ENCODE measurements at places on chromosomes 12 and 14. TPM values are rescaled to one million over a fixed set of nuclear protein-coding genes. Genes with fewer than 3 reads are reported as not detected.

Gene ATP6V1D
- polyA plus RNA-seq, result 140 TPM

Gene RAPGEF3
- polyA plus RNA-seq, result 61.2 TPM

Gene SRGAP1
- 29.7 TPM for polyA plus RNA-seq

Gene ASIC1
- polyA plus RNA-seq, result 5.8 TPM

Gene GNPNAT1
- 38.0 TPM for polyA plus RNA-seq

Gene CTSG
- 0.27 TPM for polyA plus RNA-seq

Gene WDHD1
- polyA plus RNA-seq, result 24.9 TPM

- peak; percentile 50 for DNase-seq
These were observed 8.0 kb downstream of the IL22 start for GRCh38 chr12:68245180-68246021.

DNA sequence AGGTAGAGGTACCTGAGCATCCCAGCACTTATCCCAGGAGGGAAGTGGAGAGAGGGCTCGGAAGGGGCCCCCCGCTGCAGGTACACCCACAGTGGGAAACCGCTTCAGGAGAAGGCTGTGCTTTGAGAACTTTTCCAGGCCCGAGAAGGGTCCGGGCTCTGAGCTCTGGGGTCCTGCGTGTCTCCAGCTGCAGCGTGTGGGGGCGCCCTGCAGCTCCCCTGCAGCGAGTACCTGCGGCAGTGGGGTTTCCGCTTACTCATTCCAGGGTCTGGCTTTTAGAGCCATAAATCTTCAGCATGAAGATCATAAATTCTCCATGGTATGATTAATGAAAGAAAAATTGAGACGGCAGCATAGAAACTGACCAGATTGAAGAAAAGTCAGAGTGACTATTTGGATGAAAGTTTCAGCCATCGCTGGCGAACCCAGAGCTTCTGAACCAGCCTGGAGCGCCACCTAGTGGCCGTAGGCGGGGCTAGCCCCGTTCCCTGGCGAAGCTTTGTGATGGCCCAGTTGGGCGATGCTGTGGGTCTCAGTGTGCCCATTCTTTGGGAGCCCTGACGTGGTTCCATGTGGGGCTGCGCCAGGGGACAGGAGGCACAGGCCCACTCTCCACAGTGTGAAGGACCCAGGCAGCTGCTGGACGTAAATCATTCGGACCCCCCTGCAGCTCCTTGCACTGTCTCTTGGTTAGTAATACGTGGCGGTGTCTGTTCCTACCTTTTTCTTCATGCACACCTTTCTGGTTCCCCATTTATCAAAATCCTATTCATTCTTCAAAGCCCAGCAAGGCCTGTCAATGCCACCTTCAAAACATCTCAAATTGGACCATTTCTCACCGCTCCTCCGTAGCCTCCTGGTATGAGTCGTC lies 198.2 kb downstream of the TSPAN9 start:
- peak; percentile 45 for DNase-seq

GRCh38 chr14:43165651-43166050 lies 1341.4 kb downstream of the FSCB start:
- DNase-seq, result no peak

- DNase-seq, result no peak
These were observed 36.1 kb upstream of the PRICKLE1 start for GRCh38 chr12:42625611-42626010.

DNA sequence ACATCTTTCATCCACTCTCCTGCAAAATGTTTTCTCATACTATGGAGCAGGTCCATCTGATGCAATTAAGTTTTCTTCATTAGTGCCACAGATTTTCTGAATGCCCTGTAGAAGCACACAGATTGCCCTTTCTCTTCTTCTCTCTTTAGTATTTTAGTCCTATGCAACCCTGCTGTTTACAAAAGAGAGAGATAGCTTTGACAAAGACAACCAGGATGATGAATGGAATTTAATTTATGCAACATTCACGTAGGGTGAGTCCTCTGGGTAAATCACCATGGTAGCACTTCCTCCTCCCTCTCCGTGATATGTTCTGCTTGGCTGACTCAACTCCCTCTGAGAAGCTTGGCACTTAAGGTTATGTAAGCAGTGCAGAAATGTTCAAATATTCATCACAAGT lies 400.9 kb upstream of the PDE3A start:
- peak; percentile 63 for DNase-seq

DNA sequence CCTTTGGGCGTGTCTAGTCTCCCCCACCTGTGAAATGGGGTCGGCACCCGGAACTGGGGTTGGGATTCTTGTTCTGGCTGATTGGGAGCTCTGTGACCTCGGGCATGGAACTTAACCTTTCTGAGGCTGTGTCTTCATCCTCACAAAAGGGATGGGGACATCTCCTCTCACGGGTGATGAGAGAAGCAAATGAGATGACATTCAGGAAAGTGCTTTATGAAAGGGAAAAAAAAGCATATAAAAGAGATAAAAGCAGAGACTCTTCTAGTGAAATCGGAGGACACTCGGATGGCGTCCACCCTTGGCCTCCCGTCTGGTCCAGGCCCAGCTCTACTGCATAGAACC lies 98.9 kb downstream of the LRRC74A start:
- no peak for DNase-seq

- no peak for DNase-seq
These were observed 112.8 kb downstream of the CHST11 start for GRCh38 chr12:104569346-104570173.

GRCh38 chr12:49568442-49569162 lies 660 bp upstream of the MCRS1 start:
- no peak for DNase-seq

DNA sequence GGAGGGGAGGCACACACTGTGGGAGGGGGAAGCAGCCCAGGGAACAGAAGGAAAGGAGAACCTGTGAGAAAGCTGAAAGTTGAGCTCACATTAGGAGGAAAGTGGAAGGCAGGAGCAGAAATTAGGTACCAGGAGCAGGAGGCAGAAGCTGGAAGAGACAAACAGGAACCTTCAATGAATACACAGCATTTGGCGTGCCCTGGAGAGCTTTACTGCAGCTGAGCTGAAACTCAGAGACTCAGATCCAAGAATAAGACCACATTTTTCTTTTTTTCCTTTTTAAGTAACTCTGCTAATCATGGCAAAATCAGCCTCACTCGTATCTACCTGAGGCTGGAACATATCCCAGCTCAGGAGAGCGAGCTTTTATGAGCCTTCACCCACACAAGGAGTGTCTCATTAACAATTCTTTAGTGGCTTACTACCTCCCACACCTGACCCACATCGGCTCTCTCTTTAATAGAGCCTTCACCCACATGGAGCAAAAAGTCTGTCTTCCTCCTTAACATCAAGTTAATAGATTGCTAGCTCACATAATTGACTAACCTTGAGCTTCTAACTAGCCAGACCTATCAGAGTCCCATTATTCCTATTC lies 18.2 kb upstream of the CERS5 start:
- DNase-seq, result no peak

- DNase-seq, result no peak
These were observed 156.3 kb downstream of the NUBPL start for GRCh38 chr14:31717294-31718085.

DNA sequence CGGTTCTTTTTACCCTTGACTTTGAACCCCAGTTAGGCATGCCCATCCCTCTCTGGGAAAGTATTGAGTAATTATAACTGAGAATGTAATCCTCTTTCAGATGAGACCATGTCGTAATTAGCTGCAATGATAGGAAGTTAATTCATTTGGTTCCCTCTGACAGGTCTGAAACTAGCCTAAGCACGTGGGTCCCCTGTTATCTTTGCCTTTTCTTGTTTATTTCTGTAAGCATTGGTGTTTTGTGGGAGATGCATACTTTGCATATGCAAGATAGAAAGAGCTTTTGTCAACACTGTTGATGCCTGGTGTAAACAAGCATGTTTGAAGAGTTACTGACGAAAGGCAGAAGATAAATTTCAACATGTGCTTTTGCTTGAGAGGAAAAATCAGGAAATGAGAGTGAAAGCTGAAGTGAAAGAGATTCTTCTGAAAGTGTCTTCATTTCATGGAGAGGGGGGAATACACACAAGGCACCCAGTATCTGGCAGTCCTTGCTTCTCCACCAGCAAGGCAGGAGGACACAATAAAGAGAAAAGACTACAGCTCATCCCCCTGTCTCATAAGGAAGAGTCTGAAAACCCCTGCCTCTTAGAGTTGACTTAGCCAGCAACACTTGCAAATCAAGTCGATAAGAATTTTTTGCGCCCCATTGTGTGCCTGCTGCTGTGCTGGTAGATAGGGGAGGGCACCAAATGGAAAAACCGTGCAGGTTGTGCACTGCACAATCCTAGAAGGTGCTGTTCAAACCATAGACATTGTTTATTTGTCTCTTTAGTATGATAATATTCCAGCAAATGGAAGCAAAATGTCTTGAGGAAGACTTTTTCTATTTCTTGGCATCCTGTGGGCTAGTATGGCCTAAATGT lies 77.8 kb downstream of the SLC24A4 start:
- DNase-seq, result no peak

DNA sequence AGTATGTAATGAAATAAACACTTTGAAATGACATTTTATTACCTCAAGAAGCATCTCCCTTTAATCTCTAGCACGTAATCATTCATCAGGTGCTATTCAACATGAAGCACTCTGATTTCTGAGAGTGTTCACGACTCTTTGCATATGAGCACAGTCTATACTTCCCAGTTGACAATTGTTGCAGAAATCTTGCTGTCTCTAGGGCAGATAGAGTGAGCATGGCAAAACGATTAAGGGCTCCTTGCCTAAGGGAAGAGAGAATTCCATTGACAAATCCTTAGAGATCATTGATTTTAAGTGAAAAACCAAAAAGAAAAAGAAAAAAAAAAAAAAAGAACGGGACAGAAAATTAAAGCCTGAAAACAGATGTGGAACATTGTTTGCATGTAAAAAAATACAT lies 107.6 kb downstream of the C12orf50 start:
- no peak for DNase-seq

DNA sequence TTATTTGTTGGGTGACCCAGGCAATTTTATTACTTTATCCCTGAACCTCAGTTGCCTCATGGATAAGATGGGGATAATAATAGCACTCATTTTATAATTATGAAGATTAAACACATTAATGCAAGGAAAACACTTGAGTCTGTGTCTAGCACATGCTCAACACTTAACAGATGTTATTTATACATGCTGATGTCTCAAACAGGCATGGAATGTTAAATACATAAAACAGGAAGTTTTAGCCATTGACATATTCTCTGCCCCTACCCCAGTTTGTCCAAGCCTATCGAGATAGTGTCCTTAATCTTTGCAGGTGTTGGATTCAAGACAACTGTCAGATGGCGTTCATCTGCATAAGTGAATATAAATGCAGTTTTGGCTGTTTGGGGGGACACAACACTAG lies 109.8 kb downstream of the SCAF11 start:
- DNase-seq, result no peak

GRCh38 chr14:35858521-35859209 lies 32.5 kb downstream of the BRMS1L start:
- no peak for DNase-seq

GRCh38 chr12:67593461-67594330 lies 54.8 kb upstream of the DYRK2 start:
- DNase-seq, result no peak

- DNase-seq, result no peak
These were observed 2.9 kb upstream of the EPYC start for GRCh38 chr12:91007531-91008290.

DNA sequence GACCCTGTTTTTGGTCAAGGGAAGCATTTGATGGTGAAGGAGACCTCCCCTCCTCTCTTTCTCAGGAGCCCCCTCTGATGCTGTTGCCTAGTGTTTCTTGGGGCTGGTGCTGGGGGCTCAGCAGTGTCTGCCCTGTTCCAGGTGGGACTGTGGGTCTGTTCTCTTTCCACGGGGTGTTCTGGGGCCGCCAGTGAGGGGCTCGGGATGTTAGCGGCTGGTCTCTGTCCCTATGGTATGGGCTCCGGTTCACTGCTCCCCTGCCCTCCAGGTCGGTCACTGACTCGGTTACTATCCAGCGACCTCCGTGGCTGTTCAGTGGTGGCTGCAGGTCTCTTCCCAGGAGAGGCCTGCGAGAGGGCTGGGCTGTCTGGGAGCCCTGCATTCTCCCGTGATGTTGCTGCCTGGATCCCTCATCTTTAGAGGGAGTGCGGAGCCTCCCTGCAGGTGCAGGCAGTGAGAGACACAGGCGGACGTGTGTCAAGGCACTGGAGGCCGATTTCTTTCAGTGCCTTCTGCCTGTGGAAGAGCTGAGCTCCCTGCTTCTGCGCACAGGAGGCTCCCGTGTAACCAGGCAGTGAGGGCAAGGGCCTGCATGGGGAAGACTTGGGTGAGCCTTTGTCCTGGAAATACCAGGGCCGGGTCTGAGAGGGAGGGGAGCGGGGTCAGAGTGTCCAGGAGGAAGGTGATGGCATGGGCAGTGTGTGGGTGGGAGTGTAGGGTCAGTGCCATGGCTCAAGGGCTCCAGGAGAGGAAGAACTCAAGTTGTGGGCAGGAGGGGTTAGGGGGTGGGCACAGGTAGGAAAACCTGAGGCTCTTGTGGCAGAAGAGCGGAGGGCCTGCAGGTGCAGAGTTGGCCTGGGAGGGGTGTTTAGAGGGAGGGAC lies 362.6 kb downstream of the TMEM121 start:
- DNase-seq, result no peak

GRCh38 chr12:123832052-123832451 lies 70.0 kb downstream of the DNAH10 start:
- DNase-seq, result no peak
